ENCODE measurements at places on chromosomes 12 and 14. TPM values are rescaled to one million over a fixed set of nuclear protein-coding genes. Genes with fewer than 3 reads are reported as not detected.

The LMNTD1 gene
- total RNA-seq: not detected

The DNAJC22 gene
- not detected for total RNA-seq

DNA sequence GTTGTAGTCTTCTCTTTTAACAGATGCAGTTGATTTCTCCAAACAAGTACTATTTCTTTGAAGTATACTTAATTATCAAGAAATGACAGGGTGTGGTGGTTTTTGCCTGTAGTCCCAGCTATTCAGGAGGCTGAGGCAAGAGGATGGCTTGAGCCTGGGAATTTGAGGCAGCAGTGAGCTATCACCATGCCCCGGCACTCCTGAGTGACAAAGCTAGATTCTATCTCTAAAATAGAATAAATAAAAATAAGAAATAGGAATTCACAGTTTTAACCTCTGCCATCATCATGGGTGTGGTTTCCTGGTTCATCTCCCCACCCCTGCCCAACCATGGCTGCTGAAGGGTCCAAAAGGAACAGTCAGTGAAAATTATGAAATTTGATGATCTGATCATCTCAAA lies 290.2 kb upstream of the FLRT2 start:
- no peaks in the 10 kb centered on the region for H3K27me3 ChIP-seq
- H3K4me1 ChIP-seq: no peaks in the 10 kb centered on the region
- DNase-seq: no peak
- H3K4me3 ChIP-seq: no peak overlapping the region

DNA sequence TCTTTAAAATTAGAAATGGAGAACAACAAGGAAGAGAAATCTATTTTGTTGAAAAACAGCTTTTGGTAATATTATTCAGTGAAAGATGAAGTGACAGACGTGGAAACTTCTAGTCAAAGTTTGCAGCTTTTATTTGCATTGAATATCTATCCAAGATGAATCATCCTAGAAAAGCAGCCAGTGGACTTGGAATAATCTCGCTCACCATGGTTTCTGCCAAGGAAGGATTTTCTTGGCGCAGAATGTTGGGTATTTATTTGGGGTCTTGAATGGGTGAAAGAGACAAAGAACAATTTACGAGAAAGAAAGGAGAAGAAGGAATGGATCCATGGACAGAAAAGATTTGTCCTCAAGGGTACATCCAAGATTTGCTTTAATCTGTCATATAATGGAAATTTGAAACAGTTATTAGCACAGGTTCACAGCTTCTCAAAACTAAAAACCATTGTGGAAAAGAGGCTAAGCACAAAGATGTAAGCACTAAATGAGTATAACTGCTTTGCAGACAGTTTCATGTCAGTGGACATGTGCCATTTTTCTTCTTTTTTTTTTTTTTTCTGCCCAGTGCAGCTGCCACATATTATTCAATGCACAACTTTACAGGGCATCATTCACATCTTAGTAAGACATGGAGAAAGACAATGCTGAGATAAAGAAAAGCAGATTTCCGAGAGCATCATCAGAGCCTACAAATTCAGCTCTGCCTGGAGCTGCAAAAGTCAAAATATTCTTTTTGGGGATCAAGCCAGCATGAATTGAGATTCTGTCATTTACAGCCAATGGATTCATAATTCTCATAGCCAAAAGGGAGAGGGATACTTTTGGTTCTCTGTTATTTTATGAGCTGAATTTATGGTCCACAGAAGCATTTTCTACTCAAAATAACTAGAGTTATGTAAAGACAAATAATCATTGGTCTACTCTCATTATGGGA lies 333.7 kb downstream of the DAD1 start:
- no peak for DNase-seq
- H3K36me3 ChIP-seq: no peaks in the 10 kb centered on the region
- no peaks in the 10 kb centered on the region for H3K27me3 ChIP-seq
- H3K27ac ChIP-seq: no peak overlapping the region
- H3K4me3 ChIP-seq: no peak overlapping the region
- H3K4me1 ChIP-seq: no peaks in the 10 kb centered on the region

DNA sequence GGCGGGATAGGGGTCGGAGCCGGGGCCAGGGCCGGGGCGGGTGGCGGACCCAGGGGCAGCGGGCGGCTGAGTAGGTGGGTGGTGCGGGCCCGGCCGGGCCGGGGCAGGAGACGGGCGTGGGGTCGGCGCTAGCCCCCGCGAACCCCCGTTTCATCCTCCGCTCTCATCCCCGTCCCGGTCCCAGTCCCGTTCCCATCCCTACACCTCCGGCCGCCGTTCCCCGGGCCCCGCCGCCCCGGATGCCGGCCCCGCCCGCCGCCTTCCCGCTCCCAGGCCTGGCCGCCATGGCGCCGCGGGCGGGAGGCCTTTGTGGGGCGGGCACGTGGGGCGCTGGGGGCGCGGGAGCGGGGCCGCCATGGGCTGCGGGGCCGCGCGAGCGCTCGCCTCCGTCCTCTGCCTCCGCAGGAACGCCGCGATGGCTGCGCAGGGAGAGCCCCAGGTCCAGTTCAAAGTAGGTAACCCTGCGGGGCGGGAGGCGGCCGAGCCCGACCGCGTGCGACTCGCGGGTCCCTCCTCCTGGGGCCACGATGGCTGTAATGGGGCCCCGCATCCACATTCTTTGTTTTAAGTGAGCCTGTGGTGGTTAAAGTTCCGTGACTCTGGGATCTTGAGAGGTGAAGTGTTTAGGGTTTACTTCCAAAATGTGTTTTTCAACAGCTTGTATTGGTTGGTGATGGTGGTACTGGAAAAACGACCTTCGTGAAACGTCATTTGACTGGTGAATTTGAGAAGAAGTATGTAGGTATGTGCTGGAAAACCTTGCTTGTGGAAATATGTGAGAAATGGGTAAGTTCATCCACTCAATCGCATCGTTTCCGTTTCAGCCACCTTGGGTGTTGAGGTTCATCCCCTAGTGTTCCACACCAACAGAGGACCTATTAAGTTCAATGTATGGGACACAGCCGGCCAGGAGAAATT lies 572 bp downstream of the RAN start:
- peaks cover 13% of the 10 kb centered on the region for H3K36me3 ChIP-seq
- DNase-seq: peak; percentile 79
- peaks cover 26% of the 10 kb centered on the region for H3K4me1 ChIP-seq

The OR4E2 gene
- total RNA-seq: not detected

- H3K36me3 ChIP-seq: no peaks in the 10 kb centered on the region
- no peak overlapping the region for H3K27ac ChIP-seq
- H3K4me1 ChIP-seq: peaks cover 33% of the 10 kb centered on the region
- H3K27me3 ChIP-seq: no peaks in the 10 kb centered on the region
These were observed 59.3 kb downstream of the FOXN3 start for GRCh38 chr14:89357655-89358297.

DNA sequence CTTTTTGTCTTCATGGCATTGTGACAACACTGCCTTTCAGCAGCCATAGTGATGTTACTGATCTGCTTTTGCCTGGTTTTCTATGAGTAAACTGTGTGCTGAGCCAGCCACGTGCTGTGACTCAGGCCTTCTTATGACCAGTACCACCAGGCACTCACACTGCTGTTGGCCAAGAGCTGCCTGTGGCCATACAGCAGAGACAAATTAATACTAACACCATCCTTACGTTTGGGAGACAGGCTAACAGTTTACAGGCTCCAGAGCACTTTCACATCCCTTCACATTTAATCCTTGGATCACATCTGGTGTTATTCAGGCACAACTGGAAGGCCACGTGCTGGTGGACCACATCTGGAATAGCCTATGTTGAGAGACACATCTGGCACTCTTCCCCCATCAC lies 377.9 kb downstream of the CCDC91 start:
- no peaks in the 10 kb centered on the region for H3K27me3 ChIP-seq
- no peaks in the 10 kb centered on the region for H3K4me1 ChIP-seq
- H3K4me3 ChIP-seq: no peak overlapping the region
- no peaks in the 10 kb centered on the region for H3K36me3 ChIP-seq

DNA sequence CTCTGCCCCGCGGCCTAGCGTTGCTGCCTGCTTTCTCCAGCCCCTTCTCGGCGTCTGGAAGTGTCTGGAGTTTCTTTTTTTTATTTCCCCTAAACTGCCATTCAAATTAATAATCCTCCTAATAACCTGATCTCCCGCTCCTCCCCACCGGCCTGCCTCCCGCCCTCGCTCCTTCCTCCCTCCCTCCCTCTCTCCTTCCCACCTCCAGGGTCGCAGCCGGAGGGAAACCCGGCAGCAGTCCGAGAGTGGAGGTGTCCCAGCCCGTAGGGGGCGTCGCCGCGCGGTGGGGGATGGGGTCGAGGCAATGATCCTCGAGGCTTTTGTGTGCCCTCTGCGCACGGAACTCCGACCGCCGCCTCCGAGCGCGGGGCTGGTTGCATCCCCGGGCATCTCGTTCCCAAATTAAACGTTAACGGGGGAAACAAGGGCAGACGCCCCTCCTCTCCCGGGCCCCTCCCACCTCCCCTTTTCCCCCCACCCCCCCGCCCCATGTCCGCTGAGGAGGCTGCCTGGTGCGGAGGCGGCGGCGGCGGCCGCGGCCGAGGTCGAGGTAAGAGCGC lies 1.0 kb upstream of the SOCS2 start:
- no peaks in the 10 kb centered on the region for H3K36me3 ChIP-seq
- peaks cover 36% of the 10 kb centered on the region for H3K27me3 ChIP-seq
- H3K4me1 ChIP-seq: peaks cover 26% of the 10 kb centered on the region
- H3K4me3 ChIP-seq: peak overlapping the region; percentile 69
- H3K27ac ChIP-seq: no peak overlapping the region
